ENCODE measurements at places on chromosomes 7 and 10. TPM values are rescaled to one million over a fixed set of nuclear protein-coding genes. Genes with fewer than 3 reads are reported as not detected.

- no peak for DNase-seq
These were observed 297.7 kb upstream of the LRGUK start for GRCh38 chr7:133829336-133829897.

GRCh38 chr10:77685432-77685831 is 47.8 kb upstream of the KCNMA1 start:
- DNase-seq, result no peak

Gene SMC3
- 30.2 TPM for total RNA-seq

DNA sequence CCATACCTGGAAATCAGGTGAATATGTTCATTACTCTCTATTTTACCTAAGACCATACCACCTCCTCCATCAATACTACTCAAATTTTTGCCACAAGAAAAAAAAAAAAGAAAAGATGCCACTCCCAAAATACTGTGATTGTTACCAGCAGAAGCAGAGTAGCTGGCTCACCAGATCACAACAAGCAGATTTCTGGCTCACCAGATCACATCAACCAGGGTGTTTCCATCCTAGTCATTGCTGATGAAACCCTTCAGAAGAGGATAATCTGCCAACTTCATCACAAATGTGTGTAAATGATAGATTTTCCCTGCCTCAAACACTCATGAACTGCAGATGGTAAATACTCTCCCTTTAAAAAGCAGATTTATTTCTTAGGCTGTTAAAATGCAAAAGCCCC is 109.7 kb upstream of the NAMPT start:
- no peak for DNase-seq

DNA sequence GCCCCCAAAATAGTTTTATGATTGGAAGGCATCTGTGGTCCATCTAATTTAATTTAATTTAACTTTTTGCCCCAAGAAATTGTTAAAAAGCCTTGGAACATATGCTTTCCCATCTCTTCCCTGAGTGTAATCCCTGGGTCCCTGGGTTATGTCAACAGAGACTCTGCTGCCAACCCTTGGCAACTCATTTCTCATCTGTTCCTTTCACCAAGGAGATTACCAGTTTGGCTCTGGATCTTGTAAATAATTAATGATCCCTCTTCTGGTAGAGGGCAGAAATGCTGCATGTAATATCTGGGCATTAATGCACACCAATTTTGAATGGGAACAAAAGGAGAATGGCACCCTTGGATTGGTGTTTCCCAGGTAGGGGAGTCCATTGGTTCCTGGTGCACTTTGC is 514.2 kb downstream of the CCSER2 start:
- no peak for DNase-seq

DNA sequence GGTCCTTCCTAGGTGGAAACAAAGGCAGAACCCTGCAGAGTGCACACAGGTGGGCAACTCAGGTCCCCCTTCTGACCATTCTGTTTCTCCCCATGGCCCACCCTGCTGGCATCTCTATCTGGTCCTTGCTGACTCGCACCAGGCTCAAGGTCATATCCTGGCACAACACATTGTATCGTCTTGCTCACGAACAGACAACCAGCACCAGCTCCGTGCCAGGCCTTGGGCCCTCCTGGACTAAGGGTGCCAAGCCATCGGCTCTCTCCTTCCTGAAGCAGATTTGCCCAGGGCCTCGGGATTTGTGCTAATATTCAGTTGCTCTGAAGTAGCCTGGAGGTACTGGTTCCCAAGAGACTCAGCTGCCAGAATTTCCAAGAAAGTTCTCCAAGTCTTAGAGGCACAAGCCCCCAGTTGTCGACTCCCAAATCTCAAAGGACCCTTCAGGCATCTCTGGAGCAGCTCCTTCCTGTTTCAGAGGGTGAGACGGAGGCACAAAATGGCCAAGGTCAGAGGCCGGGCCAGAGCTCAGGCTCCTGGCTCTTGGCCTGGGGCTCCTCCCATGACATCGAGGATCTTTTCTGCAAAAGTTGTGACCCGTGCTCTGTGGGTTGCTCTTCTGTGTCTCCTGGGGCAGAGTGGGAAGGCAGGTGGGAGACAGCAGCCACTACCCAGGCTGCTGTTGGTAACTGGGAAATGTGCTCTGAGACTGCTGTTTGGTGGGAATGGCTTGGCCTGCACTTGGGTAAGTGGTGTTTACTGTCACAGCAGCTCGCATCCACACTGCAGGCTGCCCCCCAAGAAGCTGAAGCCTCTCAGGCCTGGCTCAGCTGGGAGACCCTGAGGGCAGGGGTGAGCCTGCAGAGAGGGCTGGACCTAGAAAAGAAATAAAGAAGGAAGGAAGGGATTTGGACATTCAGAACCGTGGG is 121.3 kb downstream of the RGS10 start:
- no peak for DNase-seq

DNA sequence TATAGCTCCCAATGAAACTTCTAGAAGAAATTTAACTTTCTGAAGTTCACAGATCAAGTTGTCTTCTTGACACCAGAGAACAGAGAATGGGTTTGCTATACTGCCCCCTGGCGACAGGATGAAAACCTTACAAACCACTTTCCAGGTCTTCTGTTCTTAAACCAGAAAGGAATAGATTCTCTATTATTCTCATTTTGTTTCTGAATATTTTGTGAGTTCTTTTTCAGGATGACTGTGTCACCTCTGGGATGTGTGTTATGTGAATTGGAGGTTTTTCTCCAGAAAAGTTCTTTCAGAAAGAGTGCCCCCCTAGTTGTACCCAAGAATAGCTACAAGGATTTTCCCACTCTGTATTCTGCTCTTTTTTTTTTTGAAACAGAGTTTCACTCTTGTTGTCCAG is 6.3 kb downstream of the IFT22 start:
- DNase-seq, result no peak

Gene BRAT1
- total RNA-seq, result 24.0 TPM

DNA sequence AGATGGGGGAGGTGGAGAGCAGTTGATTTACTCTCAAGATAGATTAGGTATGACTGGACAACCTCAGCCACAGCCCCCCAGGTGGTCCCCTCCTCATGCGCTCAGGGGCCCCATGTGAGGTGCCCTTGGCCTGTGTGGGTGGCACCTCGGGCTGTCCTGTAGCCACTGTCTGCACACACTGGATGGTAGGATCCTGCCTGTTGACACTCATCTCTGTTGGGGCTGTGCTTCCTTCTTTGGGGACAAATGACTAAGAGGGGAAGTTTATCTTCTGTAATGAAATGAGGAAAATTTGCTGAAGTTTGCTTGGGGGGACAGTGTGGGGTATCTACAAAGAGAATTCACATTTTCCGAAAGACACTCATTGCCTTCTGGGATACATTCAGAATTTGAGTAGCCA is 53.6 kb upstream of the ANTXRL start:
- peak; percentile 13 for DNase-seq

- no peak for DNase-seq
These were observed 2.6 kb upstream of the EGFR start for GRCh38 chr7:55016061-55016745.

Gene IGF2BP3
- 0.78 TPM for total RNA-seq

GRCh38 chr7:132049462-132050304 is 493.3 kb upstream of the PODXL start:
- DNase-seq, result no peak

Gene HGF
- 20.9 TPM for total RNA-seq

DNA sequence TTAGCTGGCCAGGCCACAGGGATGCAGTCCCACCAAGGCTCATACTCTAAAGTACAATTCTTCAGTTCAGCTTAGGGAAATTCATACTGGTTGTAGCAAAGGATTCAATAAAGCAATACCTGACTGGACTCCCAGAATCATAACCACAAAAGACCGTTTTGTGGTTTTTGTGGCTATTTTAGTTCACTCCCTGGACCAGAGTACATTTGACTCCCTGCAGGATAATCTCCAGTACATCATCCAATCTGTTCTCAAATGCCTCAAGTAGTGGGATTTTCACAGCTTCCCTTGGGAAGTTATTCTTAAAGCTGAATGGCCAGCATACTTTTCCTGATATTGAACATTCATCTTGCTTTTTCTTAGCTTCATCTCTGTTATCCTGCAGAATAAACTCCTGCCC is 29.3 kb upstream of the YAE1 start:
- DNase-seq, result no peak
